Germinal center (tissue), 1 donor: ENCODE measurements at places on chromosomes 4 and X.

GRCh38 chr4:74659576-74660411 is 134.5 kb downstream of the BTC start:
- no peak for DNase-seq

GRCh38 chr4:187606581-187606980 is 389.0 kb upstream of the ZFP42 start:
- DNase-seq, result peak; percentile 9

GRCh38 chr4:134727696-134728095 is 526.1 kb upstream of the PABPC4L start:
- DNase-seq, result no peak

- no peak for DNase-seq
Measured at GRCh38 chr4:119730671-119730950, 102.0 kb upstream of the PDE5A start.

DNA sequence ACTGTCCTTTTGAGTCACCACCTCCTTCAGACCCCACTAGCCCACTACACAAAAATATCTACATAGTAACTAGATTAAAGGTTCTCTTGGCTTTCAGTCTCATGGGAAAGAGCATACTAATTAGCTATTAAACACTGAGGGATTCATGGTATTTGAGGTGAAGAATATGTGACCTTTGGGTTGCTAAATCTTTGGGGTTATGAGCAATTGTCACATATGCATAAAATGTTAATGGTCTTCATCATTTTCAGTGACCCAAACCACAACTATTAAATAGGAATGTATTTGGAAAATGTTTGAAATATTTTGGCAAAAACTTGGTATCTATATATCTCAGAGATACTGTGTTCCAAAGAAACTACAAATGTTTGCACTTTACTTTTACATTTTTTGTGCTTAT is 365.1 kb downstream of the MAGEB5 start:
- DNase-seq, result no peak

- DNase-seq, result no peak
Measured at GRCh38 chr4:171932238-171932637, 119.0 kb downstream of the GALNTL6 start.

GRCh38 chr4:15457406-15458201 is 12.1 kb upstream of the CC2D2A start:
- DNase-seq, result peak; percentile 49

GRCh38 chrX:24285082-24285481 is 28.8 kb downstream of the SUPT20HL2 start:
- DNase-seq, result no peak

- no peak for DNase-seq
Measured at GRCh38 chrX:8341814-8342590, 122.6 kb upstream of the VCX3B start.

GRCh38 chr4:169248645-169249044 is 22.1 kb downstream of the SH3RF1 start:
- DNase-seq, result no peak

- no peak for DNase-seq
Measured at GRCh38 chr4:176498617-176499256, 179.0 kb downstream of the SPCS3 start.

DNA sequence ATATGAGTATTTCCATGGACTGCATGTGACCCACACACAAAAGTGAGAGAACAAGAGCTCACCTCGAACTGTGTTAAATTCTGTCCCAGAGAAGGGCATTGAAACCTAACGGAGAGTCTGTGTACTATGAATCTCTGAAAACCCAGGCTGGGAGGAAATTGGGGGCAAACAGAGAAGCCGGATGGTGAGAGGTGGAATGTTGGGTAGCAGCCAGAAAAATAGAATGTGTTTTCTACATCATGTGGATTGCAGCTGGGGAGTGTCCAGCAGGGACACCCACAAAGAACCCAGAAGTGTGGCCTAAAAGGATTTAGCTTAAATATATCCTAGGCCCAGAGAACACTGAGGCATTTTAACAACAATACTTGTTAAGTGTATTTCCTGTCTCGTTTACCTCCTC is 38.6 kb downstream of the MND1 start:
- DNase-seq, result no peak

DNA sequence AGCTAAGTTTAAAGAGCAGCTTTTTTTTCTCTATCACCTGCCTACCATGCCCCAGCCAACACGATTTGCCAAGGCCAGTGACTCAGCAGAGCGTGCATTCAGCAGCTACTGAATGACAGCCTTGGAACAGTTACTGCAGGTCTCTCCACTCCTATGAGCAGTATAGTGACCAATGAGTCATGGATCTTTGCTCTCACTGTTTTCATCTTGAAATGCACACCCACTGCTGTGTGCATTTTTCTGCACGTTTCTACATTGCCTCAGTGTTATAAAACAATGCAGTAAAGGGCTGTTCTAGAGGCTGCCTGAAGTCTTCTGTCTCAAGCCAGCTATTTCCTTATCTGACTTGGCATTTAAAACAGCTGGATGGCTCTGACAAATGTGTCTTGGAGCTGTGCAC is 66.0 kb upstream of the C4orf54 start:
- no peak for DNase-seq

GRCh38 chrX:43968359-43968781 is 4.8 kb downstream of the NDP start:
- DNase-seq, result no peak

GRCh38 chrX:83501530-83501929 is 6.6 kb upstream of the POU3F4 start:
- DNase-seq, result no peak

DNA sequence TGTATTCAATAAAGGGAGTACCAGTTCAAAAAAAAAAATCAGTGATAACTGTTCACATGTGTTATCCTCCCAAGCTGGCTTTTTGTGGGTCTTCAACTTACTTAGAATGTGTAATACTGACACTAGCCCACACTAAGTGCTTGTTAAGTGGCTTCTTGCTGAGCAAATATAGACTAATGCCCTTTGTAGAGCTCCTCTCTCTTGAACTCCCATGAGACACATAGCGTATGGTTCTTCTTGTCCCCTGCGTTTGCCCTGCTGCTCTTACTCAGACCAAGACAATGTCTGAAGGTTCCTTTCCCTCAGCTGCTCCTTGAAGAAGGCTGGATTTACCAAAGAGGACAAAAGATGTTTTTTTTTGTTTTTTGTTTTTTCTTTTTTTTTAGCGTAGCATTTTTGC is 110.9 kb downstream of the FRAS1 start:
- DNase-seq, result no peak

DNA sequence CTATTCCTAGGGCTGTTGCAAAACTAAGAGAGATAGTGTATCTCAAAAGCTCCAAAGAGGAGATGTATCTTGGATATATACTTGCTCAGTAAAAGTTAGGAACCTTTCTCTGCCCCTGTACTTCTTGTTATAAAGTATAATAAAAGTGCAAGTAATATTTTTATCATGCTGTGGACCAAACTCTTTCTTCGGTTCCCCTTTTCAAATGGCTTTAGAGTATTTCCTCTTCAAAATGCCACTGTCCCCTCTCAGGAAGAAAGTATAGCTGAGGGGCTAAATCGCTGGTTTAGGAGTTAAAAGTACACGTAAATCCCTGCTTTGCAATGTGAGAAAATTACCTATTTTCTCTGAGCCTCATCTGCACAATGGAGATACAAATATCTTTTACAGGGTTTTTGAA is 169.1 kb upstream of the FTHL17 start:
- DNase-seq, result no peak

DNA sequence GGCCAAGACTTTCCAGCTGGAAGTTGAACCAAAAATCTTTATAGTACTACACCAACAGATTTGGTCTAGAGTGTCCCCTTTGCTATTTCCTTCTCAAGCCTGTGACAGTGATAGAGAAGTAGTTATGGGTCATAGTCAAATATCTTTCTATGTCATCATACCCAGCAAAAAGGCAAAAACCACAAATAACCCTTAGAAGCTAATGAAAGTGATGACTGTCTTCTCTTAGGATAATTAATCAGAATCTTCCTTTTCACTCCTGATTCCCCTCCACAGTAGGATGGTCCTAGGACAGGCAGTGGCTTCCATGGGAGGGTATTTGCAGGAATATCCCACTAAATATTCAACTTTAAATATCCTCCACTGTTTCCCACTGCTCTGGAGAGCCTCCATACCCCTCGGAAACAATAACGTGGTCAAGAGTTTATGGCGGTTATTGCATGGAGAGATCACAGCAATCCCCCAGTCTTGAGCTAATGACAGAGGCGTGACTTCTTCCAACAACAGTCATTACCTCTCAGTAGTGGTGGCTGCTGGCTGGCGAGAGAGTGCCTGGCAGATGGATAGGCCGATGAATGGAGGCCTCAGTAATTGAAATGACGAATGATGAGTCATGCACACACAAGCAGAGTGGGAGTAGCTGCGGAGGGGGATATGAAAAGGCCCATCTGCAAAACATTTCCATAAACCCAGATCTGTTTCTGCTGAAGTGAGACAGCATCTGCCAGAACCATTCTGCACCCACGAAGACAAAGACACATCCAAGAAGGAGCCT is 154.9 kb downstream of the STK32B start:
- DNase-seq, result no peak
